Bone marrow (tissue), 2 donors: ENCODE measurements at places on chromosomes 5 and 9.
A peak's percentile ranks its signal among the peaks of the same experiment; 100 is the strongest.

DNA sequence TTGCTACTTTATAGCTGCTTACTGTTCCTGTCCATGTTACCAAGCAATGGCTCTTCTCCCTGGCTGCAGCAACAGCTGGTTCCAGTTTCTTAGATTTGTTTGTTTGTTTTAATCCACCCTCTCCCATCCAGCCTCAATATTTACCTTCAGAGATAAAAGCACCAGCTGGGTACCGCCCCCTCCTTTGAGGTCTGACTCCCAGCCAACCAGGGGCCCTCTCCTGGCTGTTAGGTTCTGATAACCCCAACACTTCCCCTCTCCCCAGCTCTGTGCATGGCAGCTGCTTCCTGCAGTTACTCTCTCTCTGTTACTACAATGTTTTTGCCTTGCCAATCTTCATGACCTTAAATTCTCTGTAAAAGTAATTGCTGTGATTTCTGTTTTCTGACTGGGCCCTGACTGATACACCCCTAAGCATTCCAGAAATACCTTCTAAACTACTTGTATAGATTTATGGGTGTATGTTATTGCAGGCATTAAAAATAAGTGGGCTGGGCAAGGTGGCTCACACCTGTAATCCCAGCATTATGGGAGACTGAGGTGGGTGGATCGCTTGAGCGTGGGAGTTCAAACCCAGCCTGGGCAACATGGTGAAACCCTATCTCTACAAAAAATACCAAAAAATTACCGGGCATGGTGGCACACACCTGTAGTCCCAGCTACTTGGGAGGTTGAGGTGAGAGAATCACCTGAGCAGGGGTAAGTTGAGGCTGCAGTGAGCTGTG, 2.6 kb upstream of the GCNT1 start:
- DNase-seq: peak; percentile 98

DNA sequence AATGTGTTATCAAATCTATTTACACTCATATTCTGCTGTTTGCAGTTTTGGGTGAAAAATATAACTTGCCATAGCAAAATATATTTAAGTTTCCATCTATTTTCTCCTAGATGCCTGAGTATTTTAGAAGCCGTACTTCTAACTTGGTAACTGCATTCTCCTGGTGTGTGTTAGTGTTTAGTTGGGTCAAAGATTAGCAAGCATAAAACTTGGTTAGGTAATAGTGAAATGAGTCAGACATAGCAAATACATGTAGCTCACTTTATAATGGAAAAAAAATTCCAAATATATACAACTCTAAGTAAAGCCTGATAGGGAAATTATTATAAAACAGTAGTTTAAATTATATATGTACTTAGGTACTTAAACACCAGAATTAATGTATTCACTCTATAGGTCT, 640.7 kb upstream of the ST8SIA4 start:
- DNase-seq: no peak

GRCh38 chr5:1488882-1489680, 34.7 kb downstream of the LPCAT1 start:
- no peak for DNase-seq

- DNase-seq: no peak
Measured at GRCh38 chr9:83936523-83936922, 15.3 kb upstream of the KIF27 start.

DNA sequence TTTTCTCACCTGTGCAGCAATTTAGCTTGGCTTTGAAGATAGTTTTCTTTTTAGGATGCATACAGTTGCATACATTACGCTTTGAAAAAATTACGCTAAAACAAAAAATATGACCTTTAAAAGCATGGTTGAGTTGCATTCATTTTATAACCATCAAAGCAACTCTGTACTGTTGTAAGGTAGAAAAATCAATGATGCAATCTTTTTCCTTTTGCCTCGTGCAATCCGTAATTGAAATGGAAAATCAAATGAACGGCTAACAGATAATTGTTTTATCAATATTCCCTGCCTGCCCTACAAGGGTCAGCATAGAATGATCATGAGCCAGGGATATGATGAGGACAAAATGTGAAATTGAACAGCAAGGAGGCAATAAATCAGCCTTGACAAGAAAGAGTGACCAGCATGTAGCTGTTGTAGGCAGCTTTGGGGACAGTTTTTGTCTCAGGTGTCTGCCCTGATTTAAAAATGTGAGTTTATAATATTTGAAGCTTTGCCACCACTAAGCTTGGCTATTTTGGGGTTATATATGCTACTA, 98.2 kb downstream of the PBX3 start:
- no peak for DNase-seq

GRCh38 chr9:111659691-111660090, 1.7 kb upstream of the GNG10 start:
- DNase-seq: no peak

DNA sequence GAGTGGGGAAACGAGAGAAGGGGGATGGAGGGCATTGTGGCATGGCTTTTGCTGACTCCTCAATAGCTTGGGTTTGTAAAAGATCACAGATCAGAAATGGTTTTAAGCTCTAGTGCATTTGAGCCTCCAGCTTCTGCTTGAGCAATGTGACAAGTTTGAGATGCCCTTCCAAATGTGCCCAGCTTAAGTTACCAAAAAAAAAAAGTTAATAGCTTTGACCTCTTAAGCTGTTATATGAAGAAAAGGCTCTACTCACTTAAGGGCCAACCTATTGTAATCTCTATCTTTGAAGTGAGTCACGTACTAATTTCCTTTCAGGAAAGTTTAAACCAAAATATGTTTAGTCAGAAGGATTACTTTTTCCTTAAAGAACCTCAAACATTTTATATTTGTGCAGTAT, 428.8 kb upstream of the ACTBL2 start:
- DNase-seq: no peak

DNA sequence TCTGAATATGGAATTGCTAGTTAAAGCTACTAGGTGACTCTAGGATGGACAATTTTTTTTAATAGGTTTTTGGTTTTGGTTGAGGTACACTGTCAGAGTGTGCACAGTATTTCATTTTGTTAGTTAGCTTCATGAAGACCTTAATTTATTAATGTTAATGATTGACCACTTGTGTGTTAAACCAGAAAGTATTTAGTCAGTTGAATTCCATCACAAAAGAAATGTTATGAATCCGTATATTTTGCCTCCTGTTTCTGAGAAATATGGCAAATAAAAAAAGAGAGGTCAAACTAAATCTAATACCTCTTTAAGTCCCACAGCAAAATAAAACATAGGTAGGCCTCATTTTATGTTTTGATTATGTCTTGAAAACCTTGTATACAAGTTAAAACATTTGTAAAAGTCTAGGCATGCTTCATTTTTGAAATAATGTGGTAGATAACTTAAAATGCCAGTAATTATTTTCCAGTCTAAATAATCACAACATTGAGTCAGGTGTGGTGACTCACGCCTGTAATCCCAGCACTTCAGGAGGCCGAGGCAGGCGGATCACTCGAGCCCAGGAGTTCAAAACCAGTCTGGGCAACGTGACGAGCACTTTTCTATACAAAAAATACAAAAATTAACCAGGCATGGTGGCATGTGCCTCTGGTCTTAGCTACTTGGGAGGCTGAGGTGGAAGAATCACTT, 50.8 kb downstream of the ITGA1 start:
- no peak for DNase-seq

DNA sequence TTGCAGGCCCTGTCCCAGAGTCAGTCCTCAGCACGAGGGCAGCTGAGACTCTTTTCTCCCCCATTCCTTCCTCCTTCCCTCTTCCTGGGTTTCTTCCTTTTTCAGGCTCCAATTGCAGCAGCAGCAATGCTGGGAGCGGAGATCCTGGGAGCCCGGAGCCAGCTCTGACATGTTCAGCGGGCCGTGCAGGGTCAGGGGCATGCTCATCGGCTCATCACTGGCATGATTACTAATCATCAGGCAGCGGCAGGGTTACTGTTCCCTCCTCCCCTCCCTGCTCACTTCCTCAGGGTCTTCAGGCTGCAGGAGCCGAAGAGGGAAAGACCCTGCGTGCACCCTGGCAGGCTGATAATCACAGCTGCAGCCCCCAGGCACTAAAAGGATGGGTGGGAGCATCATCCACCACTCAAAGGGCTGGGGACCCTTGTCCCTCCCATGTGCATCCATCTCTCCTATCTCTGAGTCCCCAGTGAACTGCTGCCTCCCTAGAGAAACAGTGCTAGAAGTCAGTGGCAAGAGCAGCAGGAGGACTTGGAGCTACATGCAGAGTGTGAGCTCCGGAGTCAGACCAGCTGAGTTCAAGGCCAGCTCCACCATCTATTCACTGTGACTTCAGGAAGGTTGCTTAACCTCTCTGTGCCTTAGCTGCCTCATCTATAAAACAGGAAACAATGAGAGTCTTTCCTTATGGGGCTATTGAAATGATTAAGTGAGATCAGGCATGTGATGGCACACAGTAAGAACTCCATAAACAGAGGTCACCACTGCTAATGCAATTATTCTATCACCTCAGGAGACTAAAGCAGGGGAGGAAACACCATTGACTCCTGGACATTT, 7.8 kb upstream of the KCNIP1 start:
- DNase-seq: no peak

GRCh38 chr5:143331956-143332355, 71.5 kb downstream of the NR3C1 start:
- DNase-seq: no peak

- DNase-seq: no peak
Measured at GRCh38 chr5:8907168-8907868, 638.6 kb downstream of the SEMA5A start.

DNA sequence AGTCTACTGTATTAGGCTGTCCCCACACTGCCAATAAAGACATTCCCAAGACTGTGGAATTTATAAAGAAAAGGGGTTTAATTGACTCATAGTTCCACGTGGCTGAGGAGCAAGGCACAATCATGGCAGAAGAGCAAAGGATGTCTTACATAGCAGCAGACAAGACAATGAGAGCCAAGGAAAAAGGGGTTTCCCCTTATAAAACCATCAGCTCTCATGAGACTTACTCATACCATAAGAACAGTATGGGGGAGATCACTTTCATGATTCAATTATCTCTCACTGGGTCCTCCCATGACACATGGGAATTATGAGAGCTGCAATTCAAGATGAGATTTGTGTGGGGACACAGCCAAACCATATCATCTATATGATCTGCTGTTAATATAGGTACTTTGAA, 14.8 kb upstream of the FSTL4 start:
- DNase-seq: no peak

- DNase-seq: no peak
Measured at GRCh38 chr5:97549496-97549895, 366.4 kb upstream of the RIOK2 start.

- no peak for DNase-seq
Measured at GRCh38 chr9:110592044-110592830, 12.7 kb upstream of the SVEP1 start.

- peak; percentile 6 for DNase-seq
Measured at GRCh38 chr5:79133121-79133656, 21.6 kb downstream of the BHMT start.

GRCh38 chr9:78904686-78905085, 607.8 kb downstream of the PSAT1 start:
- no peak for DNase-seq

- DNase-seq: no peak
Measured at GRCh38 chr9:130675396-130675795, 11.0 kb downstream of the PRDM12 start.

GRCh38 chr5:175131432-175131831, 312.6 kb downstream of the DRD1 start:
- DNase-seq: no peak

DNA sequence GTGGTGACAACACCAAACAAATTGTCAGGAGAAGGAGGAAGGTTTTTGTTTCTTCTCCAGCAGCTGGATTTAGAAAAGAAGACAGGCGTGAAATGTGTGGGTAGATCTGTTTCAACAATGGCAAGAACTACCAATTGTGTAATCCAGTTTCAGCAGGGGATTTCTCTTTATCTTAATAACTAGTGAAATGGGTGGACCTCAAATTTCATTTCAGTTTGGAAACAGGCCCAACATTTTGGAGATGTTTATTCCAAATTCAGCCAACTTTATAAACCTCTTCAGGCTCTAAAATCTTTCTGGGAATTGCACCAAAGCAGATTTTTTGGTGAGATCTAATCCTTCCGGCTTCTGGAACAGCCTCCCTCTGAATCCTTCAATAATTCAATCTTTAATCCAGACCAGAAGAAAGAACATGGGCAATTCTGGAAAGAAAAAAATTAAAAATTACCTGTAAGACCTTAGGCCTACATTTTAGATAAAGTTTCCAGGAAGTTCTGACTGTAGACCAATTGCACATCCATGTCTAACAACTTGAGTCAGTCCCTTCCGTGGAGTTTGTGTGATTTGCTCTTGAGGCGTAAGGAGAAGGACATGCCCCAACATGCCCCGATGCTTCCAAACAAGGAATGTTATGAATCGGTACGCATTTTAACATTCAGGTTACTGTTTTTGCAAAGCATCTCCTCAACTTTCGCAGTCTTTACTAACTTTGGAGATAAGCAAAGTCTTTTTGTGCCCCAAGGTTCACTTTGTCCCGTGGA, 423.6 kb downstream of the IRX1 start:
- DNase-seq: no peak

- DNase-seq: no peak
Measured at GRCh38 chr9:86298873-86299272, 16.5 kb upstream of the ISCA1 start.

DNA sequence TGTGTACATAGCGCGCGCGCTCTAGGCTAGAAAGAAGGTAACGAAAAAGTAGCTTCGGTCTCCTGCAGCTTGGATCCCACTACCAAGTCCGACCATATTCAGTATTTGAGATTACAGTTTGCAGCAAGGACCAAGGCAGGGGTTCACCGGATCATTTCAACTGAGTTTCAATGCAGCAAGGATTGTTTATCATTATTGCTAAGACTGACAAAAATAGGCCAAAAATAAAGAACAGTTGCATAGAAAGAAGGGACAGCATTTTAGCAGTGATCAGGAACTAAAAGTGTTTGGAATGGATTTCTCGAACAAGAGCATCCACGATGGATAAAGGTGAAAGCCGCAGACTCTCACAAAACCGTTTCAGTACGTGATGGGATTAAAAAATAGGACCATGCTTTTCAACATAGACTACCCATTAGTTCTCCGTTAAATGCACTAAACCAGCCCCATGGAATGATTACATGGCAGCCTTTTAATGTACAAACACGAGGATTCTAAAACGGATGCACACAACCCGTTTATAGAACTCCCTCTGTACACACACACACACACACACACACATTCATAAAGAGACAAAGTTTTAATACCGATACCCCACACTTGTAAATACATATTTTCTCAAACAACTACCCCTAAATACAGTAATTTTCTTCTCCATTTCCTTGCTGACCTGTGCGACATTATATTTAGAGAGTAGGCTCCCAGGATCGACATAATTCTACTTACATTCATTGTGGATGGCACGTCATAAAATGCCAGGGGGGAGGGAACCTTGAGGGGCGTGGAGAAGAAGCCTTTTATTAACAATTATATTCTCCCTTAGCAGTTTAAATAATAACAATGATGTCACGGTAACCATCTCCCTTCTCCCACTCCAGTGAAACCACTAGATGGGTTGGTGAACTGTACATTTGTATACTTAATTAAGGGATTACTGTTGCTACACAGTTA, 197.1 kb downstream of the MEF2C start:
- DNase-seq: no peak
